ENCODE measurements at places on chromosomes 2 and 18.

DNA sequence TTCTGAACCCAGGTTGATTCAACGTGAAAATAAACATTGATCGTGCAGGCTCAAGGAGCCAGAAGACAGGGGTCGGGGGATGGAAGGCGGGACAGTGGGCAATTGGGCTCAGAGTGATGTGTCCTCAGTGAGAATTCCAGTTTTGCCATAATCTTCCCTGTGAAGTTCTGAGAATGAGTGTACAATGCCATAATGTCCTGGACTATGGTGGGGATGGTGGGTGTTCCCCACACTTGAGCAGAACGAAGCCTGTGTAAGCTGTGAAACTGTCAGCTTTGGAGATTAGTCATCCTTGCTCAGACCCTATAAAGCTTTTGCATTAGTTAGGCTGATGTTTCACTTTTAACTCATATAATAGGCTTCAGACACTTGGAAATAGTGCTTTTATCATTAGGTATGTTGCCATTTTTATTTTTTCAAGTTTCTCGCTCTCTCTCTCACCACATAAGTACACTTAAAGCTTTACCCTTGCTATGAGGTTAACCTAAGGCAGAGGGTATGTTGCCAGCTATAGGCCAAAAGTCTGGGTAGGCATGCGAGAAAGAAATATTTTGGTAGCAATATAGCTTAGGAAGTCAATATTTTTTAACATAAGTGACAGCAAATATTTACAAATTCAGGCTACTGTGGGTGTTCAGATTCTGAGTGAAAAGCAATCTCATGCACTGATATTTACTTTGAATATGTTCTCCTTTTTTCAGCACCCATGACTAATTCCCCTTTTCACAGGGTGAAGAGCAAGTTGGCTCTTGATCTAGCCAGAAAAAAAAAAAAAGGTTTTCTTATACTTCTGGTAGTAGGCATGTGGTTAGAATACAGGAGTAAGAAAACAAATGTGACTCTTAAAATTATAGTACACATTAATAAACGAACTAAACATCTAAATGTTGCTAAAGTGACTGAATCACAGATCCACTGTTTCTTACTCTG is 47.2 kb downstream of the CDC42EP3 start:
- peak; percentile 87 for DNase-seq

DNA sequence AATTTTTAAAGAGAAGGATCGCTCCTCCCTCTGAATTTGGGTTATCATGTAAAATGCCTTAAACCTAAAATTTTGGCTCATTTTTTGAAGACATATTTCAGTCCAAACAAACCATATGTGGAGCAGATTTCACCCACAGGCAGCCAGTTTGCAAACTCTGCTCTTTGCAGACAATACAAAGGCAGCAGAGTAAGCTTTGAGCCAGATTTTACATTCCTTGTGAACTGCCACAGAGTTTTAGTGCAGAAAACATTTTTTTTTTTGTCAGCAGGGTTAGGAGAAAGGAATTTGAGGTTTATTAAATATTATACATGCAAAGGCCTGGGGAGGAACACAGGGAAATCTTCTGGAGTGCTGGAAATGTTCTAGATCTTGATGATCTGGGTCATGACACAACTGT is 171.9 kb upstream of the FN1 start:
- no peak for DNase-seq

DNA sequence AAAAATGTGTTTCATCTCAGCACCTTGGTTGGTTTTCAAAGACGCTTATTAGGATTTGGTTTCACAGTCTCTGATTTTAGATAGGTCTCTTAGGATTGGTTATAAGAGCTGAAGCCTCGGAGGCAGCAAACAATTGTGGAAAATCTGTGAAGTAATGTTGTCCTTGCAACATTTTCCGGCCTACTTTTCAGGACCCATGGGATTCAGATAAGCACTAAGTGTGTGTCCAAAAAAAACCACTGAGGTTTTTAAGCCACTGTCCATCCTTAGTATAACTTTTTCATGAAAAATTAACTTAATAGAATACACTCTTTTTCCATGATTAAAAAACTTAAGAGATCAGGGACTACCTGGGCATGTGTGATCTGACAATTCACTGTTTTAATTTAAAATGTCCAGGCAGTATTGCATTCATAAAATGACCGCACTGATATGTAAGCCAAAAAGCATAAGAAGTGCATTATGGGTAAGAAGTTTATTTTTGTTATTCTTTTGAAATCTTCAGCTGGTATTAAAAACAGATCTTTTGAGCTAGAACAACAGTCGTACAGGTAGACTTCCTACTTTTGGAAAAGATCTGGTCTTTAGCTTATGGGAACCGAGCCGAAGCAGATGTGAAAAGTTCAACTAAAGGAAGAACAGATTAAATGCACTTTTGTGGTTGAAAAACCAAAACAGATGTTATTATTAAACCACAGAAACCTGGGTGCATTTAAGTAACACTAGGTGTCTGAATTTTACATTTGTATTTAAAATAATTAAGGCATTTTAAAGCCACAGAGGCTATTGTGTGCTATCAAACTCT is 479.4 kb upstream of the ZEB2 start:
- no peak for DNase-seq

DNA sequence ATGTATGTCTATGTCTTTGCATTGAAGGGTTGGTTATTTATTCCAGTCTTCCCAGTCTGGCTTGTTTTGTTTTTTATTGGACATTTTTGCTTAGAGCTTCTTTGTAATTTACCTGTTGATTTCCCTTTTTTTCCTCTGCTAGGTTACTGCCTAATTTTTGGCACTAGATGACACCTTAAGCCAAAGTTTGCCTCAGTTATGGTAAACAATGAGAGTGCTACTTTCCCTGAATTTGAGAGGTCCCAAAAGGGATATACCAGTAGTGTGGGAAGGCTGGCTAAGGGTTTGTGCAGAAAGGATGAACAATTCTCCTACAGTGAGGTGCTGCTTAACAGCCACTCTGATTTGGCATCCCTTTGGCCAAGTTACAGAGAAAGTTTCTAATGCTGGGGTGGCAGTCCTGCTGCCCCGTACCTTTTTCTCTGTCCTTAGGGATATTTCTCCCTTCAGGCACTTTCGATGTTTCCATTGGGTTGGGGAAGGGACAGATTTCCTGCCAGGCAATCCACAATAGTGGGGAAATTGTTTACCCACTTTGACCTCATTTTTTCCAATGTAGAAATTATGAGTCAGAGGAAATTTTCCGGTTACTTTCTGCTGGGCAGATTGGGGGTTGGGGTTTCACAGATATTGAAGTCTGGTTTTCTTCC is 354.9 kb downstream of the PTPRM start:
- DNase-seq, result no peak

DNA sequence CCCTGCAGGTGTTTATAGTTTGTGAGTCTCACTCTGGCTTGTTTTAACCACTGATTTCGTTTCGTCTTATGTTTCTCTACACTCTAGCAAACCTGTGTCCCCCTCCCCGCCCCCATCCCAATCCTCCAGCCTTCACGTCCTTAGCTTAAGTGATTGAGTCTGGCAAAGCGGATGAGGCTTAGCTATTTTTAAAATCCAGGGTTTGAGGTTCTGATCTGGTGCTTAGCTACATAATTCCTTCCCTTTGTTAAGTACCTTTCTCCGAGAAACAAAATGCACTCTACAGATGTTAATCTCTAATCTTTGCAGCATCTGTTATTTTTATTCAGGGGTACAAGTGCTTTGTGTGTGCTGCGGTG is 7.8 kb downstream of the AGAP1 start:
- no peak for DNase-seq

DNA sequence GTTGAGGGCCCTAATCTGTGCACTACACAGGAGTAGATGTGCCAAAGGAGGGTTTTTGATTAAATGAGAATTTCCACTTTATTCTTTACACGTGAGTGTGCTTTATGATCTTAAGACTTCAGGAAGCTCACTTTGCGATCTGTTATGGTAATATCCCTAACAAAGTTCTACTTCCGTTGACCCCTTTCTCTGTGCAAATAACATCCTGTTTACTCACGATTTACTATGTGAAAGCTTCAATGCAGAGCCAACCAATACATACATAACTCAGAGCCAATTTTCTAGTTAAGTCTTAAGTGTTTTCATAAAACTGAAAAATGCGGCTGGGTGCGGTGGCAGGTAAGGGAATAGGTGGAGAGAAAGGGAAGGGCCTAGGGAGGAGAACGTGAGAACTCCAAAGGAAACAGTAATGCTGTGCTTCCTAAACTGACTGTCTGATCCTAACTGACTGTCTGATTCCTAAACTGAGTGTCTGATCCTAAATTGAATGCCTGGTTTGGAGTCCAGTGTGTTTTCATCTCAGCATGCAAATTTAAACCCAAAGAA is 87.6 kb downstream of the PLCL1 start:
- no peak for DNase-seq

DNA sequence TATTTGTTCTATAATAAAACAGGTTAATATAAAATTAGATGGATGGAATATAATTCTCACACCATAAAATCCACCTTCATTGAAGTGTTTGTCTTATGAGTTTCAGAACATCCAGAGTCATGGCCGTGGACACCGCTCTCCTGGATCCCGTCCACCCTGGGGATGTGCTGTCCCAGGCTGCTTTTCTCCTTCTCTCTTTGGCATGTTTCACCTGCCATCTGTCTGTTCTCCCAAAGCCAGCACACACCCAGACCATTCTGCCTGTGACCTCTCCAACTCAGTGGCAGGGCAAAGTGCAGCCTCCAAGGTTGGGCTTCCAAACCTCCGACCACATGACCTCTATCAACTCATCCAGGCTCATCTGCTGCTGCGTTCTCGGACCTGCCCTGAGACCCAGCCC is 104.7 kb downstream of the MYT1L start:
- no peak for DNase-seq

- no peak for DNase-seq
These were observed 1.1 kb downstream of the SH3RF3 start for GRCh38 chr2:109129921-109130722.

- no peak for DNase-seq
These were observed 32.2 kb downstream of the ZNF532 start for GRCh38 chr18:58896734-58897508.

DNA sequence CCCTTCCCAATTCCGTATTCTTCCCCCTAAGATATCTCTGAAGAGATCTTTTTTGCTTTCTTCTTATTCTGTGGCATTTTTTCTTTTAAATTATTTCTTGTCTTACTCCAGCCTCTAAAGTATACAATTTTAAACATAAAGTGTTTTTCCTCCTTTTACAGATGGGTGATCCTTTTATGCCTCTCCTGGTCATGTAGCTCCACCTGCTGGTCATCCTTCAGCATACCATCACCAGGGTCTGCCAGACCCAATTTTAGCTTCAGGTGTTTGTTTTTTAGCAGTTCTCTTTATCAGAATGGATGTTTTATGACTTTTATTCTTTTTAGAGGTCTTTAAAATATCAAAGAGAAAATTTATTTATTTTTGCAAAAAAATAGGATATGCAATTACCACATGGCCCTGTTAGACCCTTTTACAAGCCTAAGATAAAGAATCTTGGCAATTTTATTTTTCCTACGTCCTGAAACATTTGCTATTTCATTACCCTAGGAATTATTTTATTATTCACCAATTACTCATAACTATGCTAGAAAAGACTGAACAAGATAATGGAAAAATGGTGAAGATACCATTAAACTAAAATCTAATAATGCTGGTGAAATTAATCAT is 55.5 kb downstream of the PIGN start:
- peak; percentile 68 for DNase-seq

- DNase-seq, result no peak
These were observed 278.4 kb upstream of the CCDC68 start for GRCh38 chr18:55237660-55238059.

GRCh38 chr2:181911830-181912229 is 20.3 kb downstream of the ITPRID2 start:
- DNase-seq, result no peak

GRCh38 chr2:134976074-134976702 is 57.6 kb downstream of the CCNT2 start:
- DNase-seq, result no peak

DNA sequence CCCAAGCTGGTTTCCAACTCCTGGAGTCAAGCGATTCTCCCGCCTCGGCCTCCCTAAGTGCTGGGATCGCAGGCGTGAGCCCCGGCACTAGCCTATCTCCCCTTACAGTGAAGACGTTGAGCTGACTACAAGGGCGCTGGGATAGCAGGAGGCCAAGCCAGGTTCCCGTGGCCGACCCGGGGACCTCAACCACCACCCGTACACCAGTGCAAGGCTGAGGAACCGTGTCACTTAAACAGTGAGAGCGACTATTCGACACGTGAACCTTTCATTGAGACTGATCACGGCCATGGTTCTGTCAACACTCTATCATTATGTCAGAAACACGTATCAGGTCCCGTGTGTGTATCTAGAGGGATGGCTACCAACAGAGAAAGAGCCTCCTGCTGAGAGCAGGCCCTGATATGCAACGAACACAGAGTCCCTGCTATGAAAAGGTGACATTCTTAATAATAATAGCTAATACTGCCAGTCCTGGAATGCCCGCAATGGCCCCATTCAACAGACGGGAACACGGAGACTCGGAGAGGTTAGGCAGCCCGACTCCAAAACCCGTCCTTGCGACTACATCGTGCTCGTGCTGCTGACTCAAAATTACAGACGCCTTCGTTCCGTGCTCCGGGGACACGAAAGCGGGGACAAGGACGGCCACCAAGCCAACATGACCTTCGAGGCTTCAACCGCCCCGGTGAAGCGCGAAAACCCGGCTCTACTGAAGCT is 833 bp downstream of the AFG3L2 start:
- peak; percentile 19 for DNase-seq

DNA sequence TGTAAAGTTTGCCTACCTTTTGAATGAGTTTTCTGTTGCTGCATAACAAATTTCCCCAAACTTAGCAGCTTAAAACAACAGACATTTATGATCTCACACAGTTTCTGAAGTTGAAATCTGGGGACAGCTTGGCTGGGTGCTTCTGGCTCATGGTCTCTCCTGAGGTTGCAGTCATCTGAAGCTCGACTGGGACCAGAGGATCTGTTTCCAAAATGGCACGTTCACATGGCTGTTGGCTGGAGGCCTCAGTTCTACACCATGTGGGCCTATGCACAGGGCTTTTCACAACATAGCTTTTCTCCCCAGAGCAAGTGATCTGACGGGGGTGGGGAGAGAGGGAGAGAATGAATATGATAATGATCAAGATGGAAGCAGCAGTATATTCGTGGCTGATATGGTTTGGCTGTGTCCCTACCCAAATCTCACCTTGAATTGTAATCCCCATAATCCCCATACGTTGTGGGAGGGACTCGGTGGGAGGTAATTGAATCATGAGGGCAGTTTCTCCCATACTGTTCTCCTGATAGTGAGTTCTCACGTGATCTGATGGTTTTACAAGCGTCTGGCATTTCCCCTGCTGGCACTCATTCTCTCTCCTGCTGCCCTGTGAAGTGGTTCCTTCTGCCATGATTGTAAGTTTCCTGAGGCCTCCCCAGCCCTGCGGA is 3.5 kb downstream of the RALB start:
- DNase-seq, result no peak

- no peak for DNase-seq
These were observed 125.1 kb downstream of the CPS1 start for GRCh38 chr2:210681491-210681890.

GRCh38 chr2:205654878-205655605 is 27.3 kb upstream of the NRP2 start:
- no peak for DNase-seq

- no peak for DNase-seq
These were observed 75.5 kb upstream of the ZNF532 start for GRCh38 chr18:58788971-58789875.

- DNase-seq, result no peak
These were observed 2.0 kb downstream of the SDC1 start for GRCh38 chr2:20222769-20223406.
